ENCODE measurements at places on chromosomes 12 and 14. TPM values are rescaled to one million over a fixed set of nuclear protein-coding genes. Genes with fewer than 3 reads are reported as not detected.

Gene CD9
- total RNA-seq, result 364 TPM

Gene SLC2A14
- total RNA-seq, result 0.13 TPM

Gene RD3L
- total RNA-seq, result not detected

Gene CMKLR1
- total RNA-seq, result 5.4 TPM

Gene ELK3
- 21.5 TPM for total RNA-seq

All from smooth muscle cell of the pulmonary artery (primary cell).